ENCODE measurements at places on chromosomes 3 and 15. TPM values are rescaled to one million over a fixed set of nuclear protein-coding genes. Genes with fewer than 3 reads are reported as not detected.
A peak's percentile ranks its signal among the peaks of the same experiment; 100 is the strongest.

DNA sequence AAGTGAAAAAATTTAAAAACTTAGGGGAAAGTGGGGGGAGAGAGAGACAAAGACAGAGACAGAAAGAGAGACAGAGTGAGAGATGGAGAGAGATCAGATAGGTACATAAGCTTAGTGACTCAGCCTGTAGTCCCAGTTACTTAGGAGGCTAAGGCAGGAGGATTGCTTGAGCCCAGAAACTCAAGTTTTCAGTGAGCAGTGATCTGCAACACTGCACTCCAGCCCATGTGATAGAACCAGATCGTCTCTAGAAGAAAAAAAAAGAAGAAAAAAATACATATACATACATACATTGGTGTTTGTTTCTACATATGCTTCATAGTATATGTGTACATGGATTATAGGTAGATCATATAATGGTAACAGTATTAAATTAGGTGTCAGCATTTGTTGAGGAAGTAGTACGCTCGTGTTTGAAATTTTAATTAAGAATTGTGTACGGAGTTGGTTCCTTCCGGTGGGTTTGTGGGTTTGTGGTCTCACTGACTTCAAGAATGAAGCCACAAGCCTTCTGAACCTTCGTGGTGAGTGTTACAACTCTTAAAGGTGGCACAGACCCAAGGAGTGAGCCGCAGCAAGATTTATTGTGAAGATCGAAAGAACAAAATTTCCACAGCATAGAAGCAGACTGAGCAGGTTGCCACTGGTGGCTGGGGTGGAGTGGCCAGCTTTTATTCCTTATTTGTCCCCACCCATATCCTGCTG is 38.3 kb upstream of the SNRPN start:
- no peak for DNase-seq

DNA sequence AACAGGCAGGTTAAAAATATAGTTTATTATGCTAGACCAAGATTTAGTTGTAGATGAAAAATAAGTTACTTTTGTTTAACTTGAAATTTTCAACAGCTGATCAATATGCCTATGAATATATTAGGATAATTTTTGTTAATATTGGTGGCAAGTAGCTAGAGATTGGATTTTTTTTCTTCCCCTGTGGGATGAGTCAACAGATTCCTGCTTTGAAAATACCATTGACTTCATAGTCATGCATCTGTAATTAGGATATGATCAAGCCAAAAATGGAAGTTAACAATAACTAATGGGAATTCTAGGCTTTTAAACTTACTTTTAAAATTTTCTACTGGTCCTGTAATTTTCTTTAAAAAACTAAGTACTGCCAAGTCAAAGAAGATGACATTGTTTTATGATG is 211.7 kb downstream of the ZIC1 start:
- DNase-seq = no peak

- peak; percentile 69 for DNase-seq
Measured at GRCh38 chr3:137259701-137260100, 301.9 kb downstream of the IL20RB start.

GRCh38 chr3:23079976-23080375 is 123.2 kb upstream of the UBE2E2 start:
- DNase-seq = peak; percentile 37

THSD4 gene
- 32.3 TPM for polyA plus RNA-seq

DNA sequence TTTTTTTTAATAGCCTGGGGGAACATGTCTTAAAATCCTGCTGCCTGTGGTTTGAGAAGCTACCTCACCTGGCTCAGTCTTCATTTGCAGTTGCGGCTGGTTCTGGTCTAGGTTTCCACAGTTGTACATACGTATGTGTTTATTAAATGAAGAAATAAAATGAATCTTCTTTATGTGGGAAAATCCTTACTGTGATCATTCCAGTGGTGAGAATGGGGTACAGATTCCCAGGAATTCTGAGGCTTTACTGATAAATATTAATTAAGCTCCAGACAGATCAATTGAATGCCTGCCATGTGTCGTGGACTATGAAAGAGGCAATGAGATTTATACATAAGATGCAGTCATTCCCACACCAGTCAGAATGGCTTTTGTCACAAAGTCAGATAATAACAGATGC is 356.1 kb upstream of the GRM7 start:
- DNase-seq = no peak

GOLGA8J gene
- 1.5 TPM for polyA plus RNA-seq

GRCh38 chr3:183018421-183019192 is 38.3 kb upstream of the DCUN1D1 start:
- no peak for DNase-seq

- DNase-seq = peak; percentile 31
Measured at GRCh38 chr3:44339181-44340057, 853 bp downstream of the TCAIM start.

DNA sequence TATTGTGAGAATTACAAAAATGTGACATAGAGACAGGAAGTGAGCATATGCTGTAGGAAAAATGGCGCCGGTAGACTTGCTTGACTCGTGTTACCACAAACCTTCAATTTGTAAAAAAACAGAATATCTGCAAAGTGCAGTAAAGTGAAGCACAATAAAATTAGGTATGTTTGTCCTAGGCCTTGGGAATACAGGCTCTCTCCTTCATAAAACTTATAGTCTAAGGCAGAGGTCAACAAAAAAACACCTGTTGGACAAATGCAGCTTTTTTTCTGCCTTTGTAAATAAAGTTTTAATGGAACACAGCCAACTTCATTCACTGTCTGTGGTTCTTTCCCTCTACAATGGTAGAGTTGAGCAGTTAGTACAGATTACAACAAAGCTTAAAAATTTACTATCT is 216.8 kb upstream of the SATB1 start:
- DNase-seq = no peak

DNA sequence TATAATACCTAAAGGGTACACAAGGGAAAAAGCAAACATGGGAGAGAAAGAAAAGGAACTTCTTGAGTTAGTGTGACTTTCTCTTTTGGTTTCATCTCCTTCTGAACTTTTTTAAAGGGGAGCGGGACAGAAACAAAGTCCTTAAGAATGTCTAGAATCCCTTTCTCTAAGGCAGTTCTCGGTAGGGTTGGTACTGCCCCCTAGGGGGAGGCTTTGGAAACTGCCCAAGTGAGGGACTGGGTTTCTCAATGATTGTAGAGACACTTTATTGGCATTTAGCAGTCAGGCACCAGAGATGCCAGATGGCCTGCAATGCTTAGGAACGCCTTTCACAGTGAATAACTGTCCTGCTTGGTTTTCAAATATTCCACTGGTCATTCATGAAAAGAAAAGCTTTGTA is 172.7 kb downstream of the WDR72 start:
- DNase-seq = peak; percentile 7

SLC2A2 gene
- 0.87 TPM for polyA plus RNA-seq

GRCh38 chr3:24684506-24685023 is 189.9 kb upstream of the THRB start:
- no peak for DNase-seq

KLHL40 gene
- 114 TPM for polyA plus RNA-seq

DNA sequence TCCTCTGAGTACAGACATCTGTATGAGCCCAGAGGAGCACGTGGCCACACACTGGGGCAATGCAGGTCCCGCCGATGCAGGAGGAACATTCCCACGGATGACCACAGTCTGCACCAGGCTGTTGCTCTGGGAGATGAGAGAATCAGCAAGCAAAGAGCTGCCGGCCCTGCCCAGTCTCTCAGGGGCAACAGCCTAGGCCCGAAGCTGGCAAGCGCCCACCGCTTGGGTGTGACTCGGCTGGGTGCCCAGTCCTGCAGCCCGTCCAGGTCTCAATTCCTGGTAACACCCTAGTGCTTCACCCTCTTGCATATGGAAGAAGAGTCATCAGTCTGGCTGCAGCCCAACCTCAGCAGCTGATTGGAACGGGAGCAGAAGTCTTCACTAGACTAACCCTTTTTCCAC is 153.7 kb upstream of the HES1 start:
- peak; percentile 96 for DNase-seq

DNA sequence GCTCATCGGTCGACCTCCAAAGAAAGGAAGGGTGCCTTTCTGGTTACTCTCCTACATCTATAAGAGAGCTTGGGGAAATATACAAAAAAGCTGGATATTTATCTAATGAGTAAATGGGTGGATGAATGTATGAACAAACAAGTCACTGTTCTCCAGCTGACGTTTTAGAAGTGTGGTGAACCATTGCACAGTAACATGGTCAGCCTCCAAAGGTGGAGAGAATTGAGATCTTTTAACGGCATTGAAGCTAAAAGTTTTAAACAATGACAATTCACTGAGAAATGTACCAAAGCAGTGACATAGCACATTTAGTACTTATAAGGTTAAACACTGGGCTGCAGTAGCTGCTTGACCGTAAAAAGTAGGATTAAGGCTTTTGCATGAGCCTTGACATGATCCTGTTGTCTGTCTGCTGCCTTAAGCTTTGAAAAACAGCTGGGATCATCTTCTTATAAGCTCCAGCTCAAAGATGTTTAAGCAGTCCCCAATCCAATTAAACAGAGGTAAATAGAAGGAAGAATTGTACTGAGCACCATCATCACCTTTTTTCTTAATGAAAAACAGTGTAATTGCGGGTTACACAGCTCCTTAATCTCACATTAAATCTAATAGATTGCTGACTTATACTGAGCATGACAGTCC is 222.9 kb downstream of the WDR72 start:
- no peak for DNase-seq

DNA sequence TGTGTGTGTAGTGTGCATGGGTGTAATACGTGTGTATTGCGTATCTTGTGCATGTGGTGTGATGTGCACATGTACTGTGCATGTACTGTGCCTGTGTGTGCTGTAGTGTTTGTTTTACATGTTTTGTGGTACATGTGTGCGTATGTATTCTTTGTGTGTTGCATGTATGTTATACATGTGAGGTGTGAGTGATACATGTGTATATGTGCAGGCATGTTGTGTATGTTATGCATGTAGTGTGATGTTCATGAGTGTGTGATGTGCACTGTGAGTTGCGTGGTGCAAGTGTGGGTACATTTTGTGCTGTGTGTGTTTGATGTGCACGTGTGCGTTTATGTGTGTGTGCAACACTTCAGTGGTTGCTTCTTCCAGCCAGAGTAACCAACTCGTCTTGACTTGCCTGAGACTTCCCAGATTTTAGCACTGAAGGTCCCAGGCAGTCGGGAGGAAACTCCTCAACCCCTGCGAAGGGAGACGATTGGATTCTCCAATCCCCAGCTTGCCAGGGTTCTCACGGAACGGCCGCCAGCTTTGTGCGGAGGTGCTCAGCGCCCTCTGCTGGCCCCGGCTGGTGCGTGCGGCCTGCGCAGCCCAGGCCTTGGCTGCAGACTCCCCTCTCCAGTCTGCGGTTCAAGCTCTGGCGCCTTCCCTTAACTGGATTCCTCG is 3.6 kb downstream of the GALNT15 start:
- peak; percentile 86 for DNase-seq

DNA sequence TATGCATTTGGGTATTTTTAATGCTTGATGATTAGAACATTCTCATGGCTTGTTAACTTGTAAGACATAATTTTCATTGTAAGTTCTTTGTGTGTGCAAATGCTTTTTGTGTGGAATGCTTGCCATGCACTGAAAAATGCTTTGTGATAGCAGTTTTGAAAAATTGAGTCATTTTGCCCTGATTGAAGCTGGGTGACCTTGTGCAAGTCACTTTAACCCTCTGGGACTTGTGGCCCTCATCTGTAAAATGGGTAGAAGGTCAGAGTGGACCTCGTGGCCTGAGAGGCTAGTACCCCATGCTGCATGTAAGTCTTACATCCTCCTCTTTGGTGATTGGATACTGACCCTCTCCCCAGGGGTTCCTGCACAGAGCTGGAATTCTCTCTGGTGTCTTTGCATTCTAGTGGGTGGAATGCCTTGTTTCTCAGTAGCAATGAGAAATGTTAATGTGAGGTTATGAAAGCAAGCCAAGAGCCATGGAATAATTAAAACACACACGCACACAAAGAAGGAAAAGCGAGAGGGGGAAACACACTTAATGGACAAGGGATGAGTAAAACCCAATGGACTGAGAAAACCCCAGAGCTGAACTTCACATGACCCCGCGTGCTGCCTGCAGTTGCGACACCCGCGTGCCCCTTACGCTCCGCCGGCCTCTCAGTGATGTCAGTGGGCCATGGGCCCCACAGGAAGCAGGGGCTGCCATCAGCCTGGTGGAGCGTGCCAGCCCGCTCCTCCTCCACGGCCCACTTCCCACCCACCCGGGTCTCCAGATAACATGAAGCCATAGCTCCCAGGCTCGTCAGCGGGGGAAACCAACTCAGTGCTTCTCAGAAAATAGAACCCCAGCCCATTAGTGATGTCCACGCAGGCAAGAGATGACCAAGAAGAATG is 44.0 kb downstream of the SMAD3 start:
- peak; percentile 71 for DNase-seq

DNA sequence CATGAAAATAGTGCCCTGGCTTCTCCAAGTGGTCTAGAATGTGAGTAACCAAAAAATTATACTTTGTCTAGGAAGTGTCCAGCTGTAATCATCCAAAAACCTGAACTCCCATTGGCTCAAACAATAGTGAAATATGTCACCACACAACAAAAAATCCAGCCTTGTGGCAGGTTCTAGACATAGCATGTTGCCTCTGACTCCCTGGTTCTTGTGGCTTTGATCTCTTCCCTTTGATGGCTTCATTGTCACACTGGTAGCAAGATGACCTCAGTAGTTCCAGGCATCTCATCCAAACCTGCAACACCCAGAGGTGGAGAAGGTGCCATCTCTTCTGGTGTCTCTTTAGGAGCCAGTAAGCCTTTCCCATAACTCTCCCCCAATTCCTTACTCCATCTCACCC is 74.7 kb downstream of the CMSS1 start:
- DNase-seq = no peak

TERC gene
- not detected for polyA plus RNA-seq

DNA sequence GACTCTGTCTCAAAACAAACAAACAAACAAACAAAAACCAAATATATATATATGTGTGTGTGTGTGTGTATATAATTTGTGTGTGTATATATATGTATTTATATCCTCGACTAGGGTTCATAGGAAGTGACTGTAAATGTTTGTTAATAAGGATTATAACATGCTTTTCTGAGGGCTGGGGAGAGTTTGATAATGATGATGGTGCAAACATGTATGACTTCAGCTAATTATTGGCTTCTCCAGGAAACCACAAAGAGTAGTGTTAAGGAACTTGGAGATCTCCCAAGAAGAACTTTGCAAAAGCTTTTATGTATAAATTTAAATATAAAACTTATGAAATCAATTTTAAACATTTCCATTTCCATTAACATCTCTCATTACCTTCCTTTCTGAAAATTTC is 3.9 kb upstream of the OPA1 start:
- no peak for DNase-seq

DNA sequence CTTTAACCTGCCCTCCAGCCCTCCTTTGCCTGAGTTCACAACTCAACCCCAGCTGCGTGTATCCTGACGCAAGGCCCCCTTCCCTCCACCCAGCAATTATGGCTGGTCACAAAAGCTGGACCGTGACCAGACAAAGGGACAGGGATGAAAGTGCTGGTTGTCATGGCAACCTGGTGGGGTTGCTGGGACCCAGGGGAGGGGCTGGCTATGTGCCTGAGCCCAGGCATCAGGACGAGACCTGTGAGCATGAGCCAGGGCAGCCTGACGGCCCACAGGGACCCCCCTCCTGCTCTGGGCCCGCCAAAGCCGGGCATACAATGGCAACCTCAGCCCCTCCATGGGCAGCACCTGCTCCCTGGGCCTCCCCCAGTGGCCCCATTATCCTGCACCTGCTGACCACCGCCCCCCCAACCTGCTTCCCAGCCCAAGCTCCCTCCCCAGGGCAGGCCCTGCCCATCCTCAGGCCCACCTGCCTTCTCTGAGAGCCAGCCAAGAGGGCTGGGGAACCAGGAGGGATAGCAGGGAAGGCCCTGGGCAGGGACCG is 4.5 kb upstream of the DNAH1 start:
- no peak for DNase-seq

NBEAL2 gene
- polyA plus RNA-seq = 20.0 TPM

CFAP20DC gene
- polyA plus RNA-seq = 1.4 TPM

IQCB1 gene
- 17.9 TPM for polyA plus RNA-seq
